ENCODE measurements at places on chromosomes 11 and 22.

DNA sequence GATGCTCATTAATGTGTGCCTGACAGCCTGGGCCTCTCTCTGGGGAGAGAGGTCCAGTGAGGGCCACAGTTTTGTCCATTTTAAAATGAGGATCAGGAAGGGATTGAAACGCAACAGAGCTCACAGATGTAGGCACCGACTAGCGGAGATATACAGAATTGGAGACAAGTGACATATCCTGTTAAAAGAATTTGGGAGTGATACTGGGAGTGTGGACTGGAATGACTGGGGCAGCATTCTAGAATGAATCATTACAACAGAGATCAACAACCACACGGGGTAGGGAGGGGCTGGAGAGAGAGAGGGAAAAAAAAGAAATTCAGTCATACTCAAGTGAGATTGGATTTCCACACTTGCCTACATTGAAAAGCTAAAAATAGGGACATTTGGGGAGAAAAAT, 2.5 kb upstream of the NCAM1 start:
- H3K4me3 ChIP-seq, result no peak overlapping the region
- 0 out of 2 replicates have a peak, but pooled peaks cover 11% of the 10 kb centered on the region for H3K4me1 ChIP-seq
- no peak overlapping the region for H3K27ac ChIP-seq
- DNase-seq, result peak; percentile 16

- no peak for DNase-seq
- H3K27me3 ChIP-seq, result no peaks in the 10 kb centered on the region
- H3K4me1 ChIP-seq, result peaks cover under 1% of the 10 kb centered on the region
- H3K36me3 ChIP-seq, result peaks cover 22% of the 10 kb centered on the region
- H3K4me3 ChIP-seq, result no peak overlapping the region
- H3K27ac ChIP-seq, result no peak overlapping the region
These were observed 6.1 kb downstream of the MRPL11 start for GRCh38 chr11:66432597-66432996.

GRCh38 chr11:80814813-80815212, 1374.0 kb upstream of the TENM4 start:
- H3K4me3 ChIP-seq, result no peak overlapping the region
- H3K36me3 ChIP-seq, result no peaks in the 10 kb centered on the region
- DNase-seq, result no peak

DNA sequence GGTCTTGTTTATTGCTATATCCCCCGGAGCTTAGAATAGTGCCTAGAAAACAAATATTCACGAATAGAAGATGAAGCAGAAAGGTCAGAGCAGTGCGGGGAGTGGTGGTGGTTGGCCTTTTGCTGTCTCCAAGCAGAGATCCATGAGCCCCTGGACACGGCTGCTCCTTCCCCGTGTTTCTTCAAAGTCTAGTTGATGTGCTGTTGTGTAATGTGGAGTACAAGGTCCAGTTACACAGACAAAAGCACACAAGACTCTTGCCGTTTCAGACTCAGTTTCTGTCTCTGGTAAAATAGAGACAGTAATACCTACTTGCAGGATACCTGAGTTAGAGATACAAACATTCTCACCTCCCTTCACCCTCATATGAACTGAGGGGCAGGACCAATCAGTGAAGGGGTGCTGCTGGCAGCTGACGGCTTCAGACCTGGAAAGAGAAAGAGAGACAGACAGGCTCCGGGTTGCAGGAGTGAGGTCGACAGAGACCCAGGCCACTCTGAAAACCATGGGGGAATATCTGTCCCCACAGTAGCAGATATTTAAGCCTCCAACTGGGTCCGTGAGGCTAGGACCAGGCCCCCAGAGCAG, 56.2 kb downstream of the RASSF10 start:
- H3K36me3 ChIP-seq, result no peaks in the 10 kb centered on the region
- H3K27me3 ChIP-seq, result no peaks in the 10 kb centered on the region
- no peak overlapping the region for H3K27ac ChIP-seq
- H3K4me1 ChIP-seq, result no peaks in the 10 kb centered on the region

GRCh38 chr22:27699383-27700019, 102.1 kb downstream of the MN1 start:
- no peaks in the 10 kb centered on the region for H3K4me1 ChIP-seq
- H3K27me3 ChIP-seq, result no peaks in the 10 kb centered on the region
- H3K27ac ChIP-seq, result no peak overlapping the region
- H3K36me3 ChIP-seq, result no peaks in the 10 kb centered on the region
- no peak for DNase-seq

- H3K27me3 ChIP-seq, result no peaks in the 10 kb centered on the region
- H3K4me3 ChIP-seq, result peak overlapping the region; percentile 41
- peak; percentile 78 for DNase-seq
- H3K27ac ChIP-seq, result peak overlapping the region; percentile 97
These were observed 71.3 kb downstream of the ATXN10 start for GRCh38 chr22:45742866-45743450.

- no peak for DNase-seq
- H3K4me3 ChIP-seq, result no peak overlapping the region
- H3K27ac ChIP-seq, result no peak overlapping the region
- H3K36me3 ChIP-seq, result no peaks in the 10 kb centered on the region
- peaks cover 13% of the 10 kb centered on the region for H3K4me1 ChIP-seq
These were observed 355.2 kb upstream of the NARS2 start for GRCh38 chr11:78929906-78930220.

DNA sequence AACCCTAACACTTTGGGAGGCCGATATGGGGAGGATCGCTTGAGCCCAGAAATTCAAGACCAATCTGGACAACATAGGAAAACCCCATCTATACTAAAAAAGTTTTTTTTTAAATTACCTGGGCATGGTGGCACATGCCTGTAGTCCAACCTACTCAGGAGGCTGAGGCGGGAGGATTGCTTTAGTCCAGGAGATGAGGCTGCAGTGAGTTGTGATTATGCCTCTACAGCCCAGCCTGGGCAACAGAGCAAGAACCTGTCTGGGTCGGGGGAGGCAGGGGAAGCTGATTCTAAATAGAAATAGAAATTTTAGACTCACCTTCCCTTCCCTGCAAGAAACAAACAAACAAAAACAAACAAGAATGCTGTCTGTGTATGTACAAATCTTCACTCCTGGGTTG, 52.9 kb upstream of the PRODH start:
- no peak overlapping the region for H3K4me3 ChIP-seq
- no peak for DNase-seq
- H3K36me3 ChIP-seq, result no peaks in the 10 kb centered on the region
- no peaks in the 10 kb centered on the region for H3K4me1 ChIP-seq
- no peaks in the 10 kb centered on the region for H3K27me3 ChIP-seq

DNA sequence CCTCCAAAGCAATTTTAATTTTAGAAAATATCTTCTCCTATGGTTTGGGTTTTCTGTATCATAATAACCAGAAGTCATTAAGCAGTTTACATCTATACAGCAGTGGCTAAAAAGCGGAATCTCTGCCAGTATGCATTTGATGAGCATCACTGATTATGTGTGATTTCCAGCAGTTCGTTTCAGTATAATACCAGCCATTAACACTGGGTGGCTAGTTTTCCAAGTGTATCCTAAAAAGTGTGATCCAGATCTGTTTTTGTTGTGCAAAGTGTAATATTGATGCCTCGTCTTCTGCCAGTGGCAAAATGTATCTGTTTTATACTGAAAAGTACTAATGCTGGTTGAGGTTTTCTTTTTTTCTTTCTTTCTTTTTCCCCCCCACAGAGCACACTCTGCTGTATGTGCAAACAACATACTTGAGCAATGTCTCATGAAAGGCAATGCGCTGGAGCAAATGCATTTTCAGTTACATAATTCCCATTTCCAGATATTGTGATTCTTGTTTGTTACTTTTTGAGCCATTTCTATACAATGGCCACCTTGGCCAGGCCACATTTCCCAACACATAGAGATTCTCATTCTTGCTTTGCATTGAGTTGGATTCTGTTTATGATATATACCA, 64.2 kb downstream of the SLC36A4 start:
- no peaks in the 10 kb centered on the region for H3K27me3 ChIP-seq
- no peak overlapping the region for H3K27ac ChIP-seq
- no peak overlapping the region for H3K4me3 ChIP-seq
- no peaks in the 10 kb centered on the region for H3K36me3 ChIP-seq

DNA sequence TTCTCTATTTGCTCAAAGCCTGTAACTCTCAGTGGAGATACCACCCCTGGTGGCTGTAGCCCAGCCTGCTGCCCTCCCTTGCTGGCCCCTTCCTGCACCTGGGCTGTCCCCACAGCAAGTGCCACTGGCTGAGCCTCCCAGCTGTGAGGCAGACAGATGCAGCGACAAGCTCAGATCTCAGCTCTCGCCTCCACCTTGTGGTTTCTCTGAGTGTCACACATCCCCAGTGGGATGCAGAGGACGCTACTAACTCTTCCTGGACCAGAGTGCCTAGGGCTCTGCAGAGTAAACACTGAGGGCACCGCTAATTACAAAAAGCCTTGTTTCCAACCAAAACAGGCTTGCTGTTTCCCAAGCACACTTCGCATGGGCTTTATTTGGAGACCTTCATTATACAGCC, 8.9 kb downstream of the YPEL1 start:
- peak; percentile 59 for DNase-seq
- no peaks in the 10 kb centered on the region for H3K4me1 ChIP-seq
- H3K36me3 ChIP-seq, result no peaks in the 10 kb centered on the region
- no peak overlapping the region for H3K4me3 ChIP-seq
- no peaks in the 10 kb centered on the region for H3K27me3 ChIP-seq
- no peak overlapping the region for H3K27ac ChIP-seq

GRCh38 chr11:129866311-129866710, 29.1 kb downstream of the NFRKB start:
- H3K27me3 ChIP-seq, result no peaks in the 10 kb centered on the region
- no peak for DNase-seq
- peaks cover 76% of the 10 kb centered on the region for H3K36me3 ChIP-seq
- peaks cover 17% of the 10 kb centered on the region for H3K4me1 ChIP-seq
- H3K4me3 ChIP-seq, result no peak overlapping the region

GRCh38 chr11:45765836-45766235, 39.1 kb upstream of the SLC35C1 start:
- DNase-seq, result no peak
- H3K36me3 ChIP-seq, result no peaks in the 10 kb centered on the region
- H3K27me3 ChIP-seq, result peaks cover 39% of the 10 kb centered on the region

GRCh38 chr22:45534339-45535192, 31.9 kb downstream of the FBLN1 start:
- no peak overlapping the region for H3K27ac ChIP-seq
- DNase-seq, result no peak
- no peaks in the 10 kb centered on the region for H3K27me3 ChIP-seq
- H3K36me3 ChIP-seq, result no peaks in the 10 kb centered on the region

- no peaks in the 10 kb centered on the region for H3K4me1 ChIP-seq
- H3K27ac ChIP-seq, result no peak overlapping the region
- no peak for DNase-seq
- H3K27me3 ChIP-seq, result no peaks in the 10 kb centered on the region
- H3K4me3 ChIP-seq, result no peak overlapping the region
These were observed 539.5 kb upstream of the LUZP2 start for GRCh38 chr11:23957314-23957713.

DNA sequence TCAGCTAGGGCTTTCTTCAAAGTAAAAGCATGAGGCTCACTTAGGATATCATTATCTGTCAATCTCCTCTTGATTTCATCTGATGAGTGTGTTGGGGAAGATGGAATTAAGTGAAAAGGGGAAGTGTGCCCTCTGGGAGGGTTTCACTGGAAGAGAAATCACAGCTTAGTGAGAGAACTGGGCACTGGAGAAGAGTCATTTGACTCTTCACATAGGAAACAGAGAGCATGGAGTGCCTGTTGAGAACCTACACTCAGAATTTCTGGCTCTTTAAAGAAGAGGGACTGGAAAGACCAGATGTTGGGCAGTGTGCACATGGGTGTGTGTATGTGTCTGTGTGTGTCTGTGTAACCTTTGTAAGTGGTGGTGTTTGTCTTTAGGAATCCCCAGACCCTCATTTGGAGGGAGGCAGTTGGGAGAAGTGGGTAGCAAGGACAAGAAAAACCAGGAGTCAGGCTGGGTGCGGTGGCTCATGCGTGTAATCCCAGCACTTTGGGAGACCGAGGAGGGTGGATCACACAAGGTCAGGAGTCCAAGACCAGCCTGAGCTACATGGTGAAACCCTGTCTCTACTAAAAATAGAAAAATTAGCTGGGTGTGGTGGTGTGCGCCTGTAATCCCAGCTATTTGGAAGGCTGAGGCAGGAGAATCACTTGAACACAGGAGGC, 10.0 kb downstream of the STX3 start:
- H3K27ac ChIP-seq, result no peak overlapping the region
- no peaks in the 10 kb centered on the region for H3K4me1 ChIP-seq
- H3K4me3 ChIP-seq, result no peak overlapping the region
- no peak for DNase-seq
- peaks cover 12% of the 10 kb centered on the region for H3K36me3 ChIP-seq
- H3K27me3 ChIP-seq, result no peaks in the 10 kb centered on the region

DNA sequence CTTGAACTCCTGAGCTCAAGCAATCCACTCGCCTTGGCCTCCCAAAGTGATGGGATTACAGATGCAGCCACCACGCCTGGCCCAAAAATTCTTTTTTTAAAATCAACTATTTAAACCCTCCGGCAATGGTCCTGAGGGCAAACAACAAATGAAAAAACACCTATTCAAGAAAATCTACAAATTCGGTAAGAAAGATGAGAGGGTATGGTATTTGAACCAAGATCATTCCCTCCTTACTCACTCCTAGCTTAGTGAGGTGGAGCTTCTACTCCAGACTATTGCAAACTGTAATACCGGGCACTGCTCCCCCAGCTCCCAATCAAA, 2.1 kb downstream of the NF2 start:
- peaks cover 16% of the 10 kb centered on the region for H3K36me3 ChIP-seq
- no peak overlapping the region for H3K27ac ChIP-seq
- peak; percentile 17 for DNase-seq
- H3K4me1 ChIP-seq, result peaks cover 16% of the 10 kb centered on the region

DNA sequence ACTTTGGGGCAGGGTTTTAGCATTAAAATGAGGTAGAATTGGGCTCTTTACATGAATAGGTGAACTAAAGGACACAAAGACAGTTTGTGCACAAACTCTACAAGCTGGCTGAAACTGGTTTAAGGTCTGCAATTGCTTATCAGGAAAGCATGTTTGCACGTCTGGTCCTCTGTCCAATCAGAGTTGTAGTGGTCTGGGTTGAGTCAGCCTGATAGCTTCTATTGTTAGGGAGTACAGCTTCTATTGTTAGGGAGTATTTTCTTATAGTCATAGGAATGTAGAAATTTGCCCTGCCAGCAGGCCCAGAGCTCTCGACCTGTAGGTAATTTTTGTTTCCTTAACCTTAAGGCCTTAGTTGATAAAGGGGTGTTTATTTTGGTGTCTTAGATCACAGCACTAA, 1422.4 kb downstream of the LRRC4C start:
- H3K27ac ChIP-seq, result no peak overlapping the region
- H3K4me3 ChIP-seq, result no peak overlapping the region
- no peaks in the 10 kb centered on the region for H3K36me3 ChIP-seq
- H3K27me3 ChIP-seq, result no peaks in the 10 kb centered on the region
- no peak for DNase-seq

- no peaks in the 10 kb centered on the region for H3K36me3 ChIP-seq
- no peak overlapping the region for H3K27ac ChIP-seq
- no peaks in the 10 kb centered on the region for H3K27me3 ChIP-seq
- H3K4me1 ChIP-seq, result no peaks in the 10 kb centered on the region
- DNase-seq, result no peak
These were observed 475.1 kb upstream of the LARGE1 start for GRCh38 chr22:34395370-34395769.

GRCh38 chr22:42869888-42870480, 12.9 kb upstream of the ARFGAP3 start:
- no peak overlapping the region for H3K4me3 ChIP-seq
- peaks cover 5% of the 10 kb centered on the region for H3K4me1 ChIP-seq
- H3K27ac ChIP-seq, result no peak overlapping the region
- H3K36me3 ChIP-seq, result no peaks in the 10 kb centered on the region
- DNase-seq, result no peak
- H3K27me3 ChIP-seq, result no peaks in the 10 kb centered on the region

Measured in PC-3 (cell line).